ENCODE measurements at places on chromosomes 2 and 18.

DNA sequence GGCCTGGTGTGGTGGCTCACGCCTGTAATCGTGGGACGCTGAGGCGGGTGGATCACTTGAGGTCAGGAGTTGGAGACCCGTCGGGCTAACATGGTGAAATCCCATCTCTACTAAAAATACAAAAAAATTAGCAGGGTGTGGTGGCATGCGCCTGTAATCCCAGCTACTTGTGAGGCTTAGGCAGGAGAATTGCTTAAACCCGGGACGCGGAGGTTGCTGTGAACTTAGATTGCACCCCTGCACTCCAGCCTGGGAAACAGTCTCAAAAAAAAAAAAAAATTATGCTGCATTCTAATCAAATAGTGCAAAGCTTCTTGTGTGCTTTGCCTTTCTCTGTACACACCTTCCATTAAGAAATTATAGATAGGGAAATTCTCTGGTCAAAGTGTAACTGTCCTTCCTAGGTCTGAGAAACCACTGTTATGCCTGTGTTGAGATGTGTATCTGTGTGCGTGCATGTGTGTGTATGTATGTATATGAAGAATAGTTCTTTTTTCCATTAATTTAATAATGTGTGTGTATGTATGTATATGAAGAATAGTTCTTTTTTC is 2.5 kb downstream of the CD28 start:
- DNase-seq = no peak

GRCh38 chr2:101795033-101795432 is 97.5 kb downstream of the MAP4K4 start:
- no peak for DNase-seq

DNA sequence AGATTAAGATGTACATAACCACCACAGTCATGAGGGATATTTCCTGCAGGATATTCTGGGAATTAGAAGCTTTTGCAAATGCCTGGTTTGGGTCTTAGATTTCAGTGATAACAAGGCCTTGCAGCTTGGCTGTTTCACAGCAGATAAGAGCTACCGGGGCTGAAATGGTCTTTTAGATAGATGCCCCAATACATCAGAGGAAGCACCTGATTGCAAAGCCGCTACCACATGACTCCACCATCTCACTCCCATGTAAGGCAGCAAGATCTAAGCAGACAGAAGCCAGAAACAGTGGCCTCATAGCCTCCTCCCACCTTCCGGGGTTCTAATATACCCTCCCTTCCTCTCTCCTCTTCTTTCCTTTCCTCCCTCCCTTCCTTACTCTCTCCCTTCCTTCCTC is 31.1 kb upstream of the EPG5 start:
- peak; percentile 11 for DNase-seq

- no peak for DNase-seq
Observed at GRCh38 chr2:139031722-139032121, 251.5 kb upstream of the NXPH2 start.

GRCh38 chr2:231709636-231709980 is 1.3 kb downstream of the PTMA start:
- DNase-seq = no peak

DNA sequence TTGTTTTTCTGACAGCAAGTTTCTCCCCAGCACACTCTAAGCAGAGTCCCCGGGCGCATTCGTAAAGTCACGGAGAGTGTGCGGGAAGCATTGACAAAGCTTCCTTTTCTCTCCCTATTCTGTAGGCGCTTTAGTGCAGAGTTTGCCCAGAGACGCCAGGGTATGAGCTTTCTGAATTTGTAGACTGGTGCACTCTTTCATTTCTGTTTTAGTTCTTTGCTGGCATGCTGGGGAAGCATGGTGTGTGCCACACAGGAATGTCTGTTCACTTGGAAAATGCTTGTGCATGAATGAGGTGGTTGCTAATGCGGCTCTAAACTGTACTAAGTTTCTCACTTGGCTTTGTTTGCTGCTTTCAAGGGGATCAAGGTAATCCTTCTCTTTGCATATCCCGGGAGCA is 102.6 kb downstream of the RTN4 start:
- no peak for DNase-seq

- DNase-seq = no peak
Observed at GRCh38 chr2:143121957-143122356, 7.3 kb upstream of the ARHGAP15 start.

DNA sequence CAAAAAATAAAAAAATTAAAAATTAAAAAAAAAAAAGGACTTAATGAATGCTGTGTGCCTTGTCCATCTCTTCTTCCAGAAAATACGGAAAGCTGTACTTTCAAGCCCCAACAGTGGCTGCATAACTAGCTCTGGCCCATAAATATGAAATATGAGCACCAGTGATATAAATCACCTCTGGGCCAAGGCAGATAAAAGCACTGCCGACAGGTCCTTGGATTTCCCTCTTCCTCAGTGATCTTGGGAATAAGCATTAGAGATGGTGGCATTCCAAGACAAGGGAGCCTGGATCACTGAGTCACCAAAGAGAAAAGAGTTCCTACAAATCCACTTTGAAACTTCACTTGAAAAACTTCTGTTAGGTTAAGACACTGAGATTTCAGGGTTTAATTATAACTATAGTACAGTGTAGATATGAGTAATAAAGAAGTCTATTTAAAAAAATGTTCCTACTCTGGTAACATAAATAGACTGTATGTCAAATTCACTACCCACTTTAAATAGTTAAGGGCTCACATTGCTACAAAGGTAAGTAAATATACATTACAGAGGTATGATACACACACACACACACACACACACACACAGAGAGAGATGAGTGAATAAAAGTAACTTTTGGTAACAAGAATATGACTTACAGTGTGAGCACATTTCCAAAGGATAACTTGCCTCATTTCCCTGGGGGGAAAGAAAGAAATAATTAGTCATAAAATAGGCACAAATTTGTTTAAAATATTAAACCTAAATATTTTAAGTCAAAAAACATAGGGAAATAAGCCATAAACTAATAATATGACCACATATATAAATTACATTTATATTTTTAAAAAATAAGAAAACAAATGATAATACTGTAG is 35.6 kb downstream of the PPP3R1 start:
- DNase-seq = no peak

DNA sequence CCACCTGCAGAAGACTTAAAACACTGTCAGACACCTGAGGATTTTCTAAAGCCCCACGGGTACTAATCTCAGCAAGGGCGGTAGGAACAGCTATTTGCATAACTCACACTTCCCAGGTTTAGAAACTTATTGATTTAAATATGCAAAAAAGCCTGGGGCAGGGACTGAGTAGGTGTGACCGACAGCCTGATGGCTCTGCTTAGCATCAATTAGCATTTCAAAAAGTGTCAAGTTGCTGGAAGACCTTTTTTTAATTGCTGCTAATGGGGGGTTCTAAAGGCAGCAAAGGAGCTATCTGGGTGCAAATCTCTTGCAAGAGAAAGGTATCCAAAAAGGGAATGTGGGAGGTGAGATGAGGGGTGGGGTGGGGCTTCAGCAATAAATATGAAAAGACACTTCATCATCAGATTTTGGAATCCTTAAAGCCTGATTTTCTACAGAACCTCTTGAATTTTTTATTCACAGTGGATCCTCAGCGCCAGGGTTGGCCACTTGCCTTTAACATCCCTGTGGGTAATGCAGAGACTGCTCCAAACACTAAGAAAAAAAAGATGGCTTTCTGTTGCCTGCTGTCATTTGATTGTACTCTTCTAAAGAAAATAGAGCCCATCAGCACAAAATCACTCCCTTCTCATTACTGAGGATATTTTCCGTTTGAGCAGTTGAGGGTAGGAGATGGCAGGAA is 121.1 kb upstream of the RMP24 start:
- no peak for DNase-seq

DNA sequence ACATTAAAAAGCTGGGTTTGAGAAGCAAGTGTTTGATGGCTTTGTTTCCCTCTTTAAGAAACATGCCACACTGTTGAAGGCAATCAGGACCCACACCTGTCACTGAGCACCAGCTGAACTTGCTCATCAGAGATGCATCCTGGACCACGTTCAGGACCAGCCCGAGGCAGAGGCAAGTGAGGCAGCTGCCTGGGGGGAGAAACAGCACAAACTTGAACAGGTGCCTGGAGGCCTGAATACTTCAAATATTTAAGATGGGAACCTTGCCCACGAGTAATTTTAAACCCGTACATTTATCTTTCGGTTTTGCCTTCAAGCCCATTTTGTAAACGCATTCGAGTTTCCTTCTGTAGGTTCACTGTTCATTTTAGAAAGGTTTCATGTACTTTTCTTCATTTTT is 421.3 kb downstream of the NYAP2 start:
- no peak for DNase-seq

DNA sequence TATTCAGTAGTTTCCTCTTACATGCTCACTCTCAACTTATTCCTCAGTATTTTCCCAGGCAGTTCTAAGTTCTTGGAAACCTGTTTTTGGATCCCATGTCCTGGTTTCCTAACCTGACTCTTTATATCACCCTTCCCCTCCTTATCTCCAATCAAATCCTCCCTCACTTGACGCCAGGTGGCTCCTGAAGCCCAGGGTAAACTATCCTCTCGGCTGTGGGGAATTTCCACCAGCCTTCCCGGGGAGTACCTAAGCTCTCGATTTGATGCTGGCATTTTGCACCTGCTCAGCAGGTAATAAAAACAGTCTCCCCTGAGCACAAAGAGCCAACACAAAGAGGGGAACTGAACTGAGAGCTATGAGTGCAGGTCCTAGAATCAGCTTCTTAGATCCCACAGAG is 538.0 kb downstream of the SLC4A3 start:
- no peak for DNase-seq

GRCh38 chr2:200259577-200259957 is 46.9 kb upstream of the SPATS2L start:
- no peak for DNase-seq

- DNase-seq = no peak
Observed at GRCh38 chr2:239353692-239354091, 47.1 kb downstream of the HDAC4 start.

DNA sequence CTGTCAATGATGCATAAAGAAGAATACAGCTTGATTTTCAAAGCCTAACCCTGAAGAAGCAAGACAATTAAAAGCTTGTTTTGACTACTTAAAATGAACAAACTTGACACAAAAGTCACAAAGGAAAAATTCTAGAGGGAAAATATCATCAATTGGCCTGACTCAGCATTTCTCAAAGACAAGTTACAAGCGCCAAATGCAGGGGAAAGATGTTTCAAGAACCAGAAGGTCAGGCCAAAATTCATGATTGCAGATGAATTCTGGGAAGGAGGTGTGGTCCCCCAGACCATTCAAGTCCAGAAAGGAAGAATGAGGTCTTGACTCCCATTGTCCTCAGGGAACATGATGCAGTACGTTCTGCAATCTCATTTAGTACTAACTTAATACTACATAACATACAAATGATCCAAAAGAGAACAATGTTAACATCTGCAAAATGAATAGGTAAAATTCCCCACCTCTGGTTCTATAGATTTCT is 64.5 kb downstream of the FAM210A start:
- no peak for DNase-seq

- no peak for DNase-seq
Observed at GRCh38 chr2:63124218-63124617, 73.6 kb downstream of the OTX1 start.

- no peak for DNase-seq
Observed at GRCh38 chr2:151861174-151861573, 33.0 kb upstream of the ARL5A start.

GRCh38 chr2:171788316-171788993 is 101.2 kb downstream of the DYNC1I2 start:
- no peak for DNase-seq

- DNase-seq = no peak
Observed at GRCh38 chr2:12284037-12284436, 432.7 kb upstream of the TRIB2 start.

- DNase-seq = no peak
Observed at GRCh38 chr2:71796174-71796593, 342.8 kb downstream of the DYSF start.

- no peak for DNase-seq
Observed at GRCh38 chr2:215059724-215060123, 78.7 kb downstream of the ABCA12 start.

DNA sequence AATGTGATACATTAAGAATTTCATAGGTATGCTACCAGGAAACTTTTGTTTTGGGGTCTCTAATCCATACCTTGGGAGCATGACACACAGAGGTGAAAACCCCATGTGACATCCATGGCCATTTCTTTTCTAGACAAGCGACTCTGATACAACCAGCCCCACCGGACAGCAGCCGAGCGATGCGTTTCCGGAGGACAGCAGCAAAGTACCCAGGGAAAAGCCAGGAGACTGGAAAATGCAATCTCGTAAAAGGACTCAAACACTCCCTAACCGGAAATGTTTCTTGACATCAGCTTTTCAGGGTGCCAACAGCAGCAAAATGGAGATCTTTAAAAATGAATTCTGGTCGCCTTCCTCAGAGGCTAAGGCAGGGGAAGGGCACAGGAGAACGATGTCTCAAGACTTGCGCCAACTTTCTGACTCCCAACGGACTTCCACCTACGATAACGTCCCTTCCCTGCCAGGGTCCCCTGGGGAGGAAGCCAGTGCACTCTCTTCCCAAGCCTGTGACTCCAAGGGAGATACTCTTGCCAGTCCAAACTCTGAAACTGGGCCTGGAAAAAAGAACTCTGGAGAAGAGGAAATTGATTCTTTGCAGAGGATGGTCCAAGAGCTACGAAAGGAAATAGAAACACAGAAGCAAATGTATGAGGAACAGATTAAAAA is 48.9 kb downstream of the BMP10 start:
- no peak for DNase-seq

GRCh38 chr2:25215232-25215631 is 46.9 kb upstream of the POMC start:
- DNase-seq = no peak

GRCh38 chr18:12463191-12463590 is 55.5 kb downstream of the PRELID3A start:
- no peak for DNase-seq

- no peak for DNase-seq
Observed at GRCh38 chr2:33485051-33485450, 8.6 kb downstream of the RASGRP3 start.

DNA sequence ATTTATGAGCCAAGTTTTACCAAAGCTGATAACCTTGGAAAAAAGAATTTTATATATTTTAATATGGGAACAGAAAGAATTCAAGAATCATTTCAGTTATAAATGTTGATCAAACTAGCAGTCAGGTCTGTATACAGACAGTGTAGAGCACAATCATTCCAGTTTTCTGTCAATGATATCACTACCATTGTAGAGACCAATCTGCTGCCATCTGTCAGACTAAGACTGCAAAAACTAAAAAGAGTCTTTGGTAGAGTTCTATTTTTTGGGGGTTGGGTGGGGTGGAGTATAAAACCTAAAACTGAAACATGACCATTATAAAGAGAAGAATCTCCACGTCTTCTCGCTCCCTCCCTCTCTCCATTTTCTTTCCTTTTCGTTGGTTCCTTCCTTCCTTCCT is 204.7 kb upstream of the UBE2E3 start:
- DNase-seq = no peak

DNA sequence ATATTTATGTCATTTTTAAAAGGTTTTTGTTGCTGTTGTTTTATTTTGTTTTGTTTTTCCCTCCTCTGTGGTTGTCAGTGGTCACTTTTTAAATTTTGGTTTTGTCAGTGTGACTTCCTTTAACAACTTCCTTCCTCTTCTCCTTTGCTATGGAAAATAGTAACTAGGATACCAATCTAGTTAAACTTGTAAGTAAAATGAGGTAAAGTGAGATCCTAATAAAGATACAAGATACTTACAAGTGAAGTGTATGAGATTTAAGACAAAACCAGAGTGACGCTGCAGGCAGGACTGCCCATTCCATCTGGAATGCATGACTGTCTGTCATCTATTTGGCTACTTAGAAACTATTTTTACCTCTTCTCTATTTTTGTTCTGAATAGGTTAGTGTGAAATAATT is 30.6 kb upstream of the CREB1 start:
- DNase-seq = no peak

Data from activated naive CD8-positive, alpha-beta T cell treated with anti-CD3 and anti-CD28 coated beads for 36 hours (primary cell).